ENCODE measurements at places on chromosomes 1 and 21.

GRCh38 chr1:97824624-97825023 lies 96.2 kb downstream of the DPYD start:
- no peak for DNase-seq

DNA sequence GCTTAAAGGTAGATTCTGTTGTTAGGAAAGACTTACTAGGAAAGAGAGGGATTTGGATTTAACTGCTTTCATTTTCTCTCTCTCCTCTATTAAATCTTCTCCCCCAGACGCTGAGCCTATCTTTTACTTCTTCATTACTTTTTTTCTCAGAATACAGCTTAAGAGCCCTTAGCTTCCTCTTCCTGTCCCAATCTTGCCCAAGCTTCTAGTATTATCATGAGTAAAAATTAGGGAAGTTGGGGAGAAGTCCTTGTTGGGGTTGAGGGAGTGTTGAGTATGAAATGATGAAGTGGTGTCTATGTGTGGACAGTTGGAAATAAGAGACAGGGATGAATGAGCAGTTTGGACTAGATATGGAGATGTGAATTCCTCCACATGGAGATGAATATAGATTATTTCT lies 35.0 kb downstream of the ACP6 start:
- DNase-seq, result no peak

DNA sequence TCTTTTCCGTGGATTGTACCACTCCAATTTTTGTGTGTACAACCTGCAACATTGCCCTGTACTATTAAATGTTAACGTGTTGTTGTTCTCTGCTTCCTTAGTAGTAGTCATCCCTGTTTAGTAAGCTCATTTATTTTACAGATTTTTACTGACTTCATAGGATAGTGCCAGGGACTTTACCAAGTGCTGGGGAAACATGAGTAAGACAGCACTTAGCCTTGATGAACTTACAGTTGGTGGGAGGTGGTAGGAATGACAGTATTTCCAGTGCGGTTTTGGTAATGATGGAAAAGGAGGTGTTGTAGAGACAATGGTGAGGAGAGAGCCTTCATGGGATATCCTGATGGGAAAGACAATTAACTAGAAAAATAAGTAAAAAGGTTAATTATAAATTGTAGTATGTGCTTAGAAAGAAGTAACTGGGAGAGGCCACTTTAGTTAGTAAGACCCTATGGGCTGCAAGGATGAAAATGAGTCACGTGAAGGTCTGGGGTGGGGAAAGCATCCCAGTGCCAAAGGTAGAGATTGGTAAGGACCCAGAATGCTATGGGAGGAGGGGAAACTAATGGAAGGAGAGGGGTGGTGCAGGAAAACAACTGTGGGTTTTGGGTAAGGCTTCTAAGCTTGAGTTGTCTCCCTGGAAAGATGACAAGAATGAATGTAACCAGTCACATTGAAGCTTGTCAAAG lies 1.7 kb downstream of the RLF start:
- DNase-seq, result peak; percentile 12

DNA sequence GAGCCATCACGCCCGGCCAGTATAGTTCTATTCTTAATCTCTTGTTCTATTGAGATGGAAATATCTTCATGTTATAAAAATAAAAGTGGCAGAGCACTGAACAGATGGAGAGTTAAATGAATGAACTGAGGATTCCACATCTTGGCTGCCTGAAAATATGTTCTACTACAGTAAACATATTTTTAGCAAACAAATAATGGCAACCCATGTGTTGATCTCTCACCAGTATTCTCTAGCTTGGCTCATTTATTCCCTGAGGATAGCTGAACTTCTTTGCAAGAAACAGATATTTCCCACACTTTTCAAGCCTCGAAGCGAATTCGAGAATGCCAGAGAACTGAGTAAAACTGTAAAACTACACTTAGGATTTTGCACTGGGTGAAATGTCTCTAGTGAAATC lies 58.9 kb downstream of the DIRAS3 start:
- DNase-seq, result no peak

DNA sequence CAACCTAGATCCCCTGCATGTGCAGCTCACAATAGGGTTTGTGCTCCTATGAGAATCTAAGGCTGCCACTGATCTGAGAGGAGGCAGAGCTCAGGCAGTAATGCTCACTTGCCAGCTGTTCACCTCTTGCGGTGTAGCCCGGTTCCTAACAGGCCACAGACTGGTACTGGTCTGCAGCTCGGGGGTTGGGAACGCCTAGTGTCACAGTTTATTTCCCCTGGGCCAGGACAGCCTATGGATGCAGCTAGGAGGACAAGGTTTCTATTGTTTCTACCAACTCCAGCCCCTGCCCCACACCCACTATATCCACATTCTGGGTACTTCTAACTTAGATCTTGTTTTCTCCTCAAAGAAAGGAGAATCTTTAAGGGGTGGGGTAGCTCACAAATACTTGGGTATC lies 58.7 kb upstream of the PRRC2C start:
- DNase-seq, result no peak

DNA sequence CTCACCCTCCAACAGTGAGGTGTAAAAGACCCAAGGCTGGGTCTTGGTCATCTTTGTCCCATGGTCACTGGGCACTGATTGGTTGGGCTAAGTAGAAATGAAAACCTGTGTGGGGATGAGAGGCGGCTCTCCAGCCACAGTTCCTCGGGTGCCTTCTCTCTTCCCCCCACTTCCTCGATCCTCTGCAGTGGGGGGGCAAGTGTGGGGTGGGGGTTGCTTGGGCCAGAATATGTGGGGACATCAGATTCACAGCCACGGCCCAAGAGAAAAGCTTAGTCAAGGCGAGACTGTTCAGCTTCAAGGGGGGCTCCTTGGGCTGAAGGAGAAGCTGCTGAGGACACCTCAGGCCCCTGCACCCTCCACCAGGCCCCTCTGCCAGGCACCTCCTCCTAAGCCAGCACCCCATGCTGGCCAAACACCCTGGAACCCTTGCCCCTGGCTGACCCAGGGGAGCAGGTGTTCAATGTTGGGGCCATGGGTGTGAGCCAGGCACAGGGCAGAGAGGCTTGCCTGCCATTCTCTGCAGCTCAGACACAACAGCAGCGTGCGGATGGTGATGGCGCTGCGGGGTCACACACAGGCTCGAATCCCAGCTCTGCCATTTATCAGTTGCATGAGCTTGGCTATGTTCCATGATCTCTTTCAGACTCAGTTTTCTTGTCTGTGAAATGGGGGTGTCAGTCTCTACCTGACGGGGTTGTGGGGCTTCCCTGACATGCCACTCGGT lies 21.0 kb upstream of the TNFRSF1B start:
- DNase-seq, result no peak

DNA sequence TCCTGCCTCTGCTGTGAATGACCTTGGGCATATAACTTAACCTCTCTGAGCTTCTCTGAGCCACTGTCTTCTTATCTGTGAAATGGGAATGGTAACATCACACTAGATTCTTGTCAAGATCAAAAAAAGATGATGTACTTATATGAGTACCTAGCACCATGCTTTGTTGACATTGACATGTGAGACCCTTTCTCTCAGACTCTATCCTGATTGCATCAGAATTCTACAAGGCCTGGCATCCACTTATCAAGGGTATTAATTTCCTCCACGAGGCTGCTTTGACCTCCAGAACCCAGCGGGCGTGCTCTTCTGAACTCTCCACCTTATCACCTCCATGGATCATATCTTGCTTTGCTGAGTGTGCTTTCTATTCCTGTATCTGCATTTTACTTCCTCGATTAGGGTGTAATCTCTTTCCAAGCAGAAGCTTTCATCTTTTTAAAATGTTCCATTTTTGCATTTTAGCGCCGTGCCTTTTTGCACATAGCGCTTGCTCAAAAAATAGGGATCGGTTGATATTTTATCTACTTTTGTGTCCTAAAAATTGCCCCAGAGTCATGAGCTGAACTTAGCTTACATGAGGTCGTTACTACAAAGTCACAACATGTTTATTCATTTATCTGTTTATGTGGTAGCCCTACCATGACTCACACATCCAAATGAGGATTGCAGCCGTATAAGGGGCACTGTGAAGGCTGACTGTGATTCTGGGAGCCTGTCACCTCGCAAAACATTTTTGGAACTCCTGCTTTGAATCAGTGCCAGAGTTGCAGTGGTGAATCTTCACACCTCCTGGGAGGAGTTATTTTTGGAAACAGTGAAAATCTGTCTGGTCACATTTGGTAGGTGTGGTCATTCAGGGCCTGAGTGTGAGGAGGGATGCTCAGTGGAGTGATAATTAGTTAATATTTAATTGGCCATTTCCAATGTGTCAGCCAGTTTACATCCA lies 63.2 kb downstream of the IER5 start:
- peak; percentile 39 for DNase-seq

- peak; percentile 28 for DNase-seq
Measured at GRCh38 chr1:37602750-37603694, 7.3 kb upstream of the GNL2 start.
